Stimulated activated CD4-positive, alpha-beta T cell treated with anti-CD3 and anti-CD28 coated beads, Interleukin-15, amount 100 ng/mL, for 1 hour (primary cell): ENCODE measurements at places on chromosomes 11 and 22.

- no peak for DNase-seq
Observed at GRCh38 chr11:59755701-59756557, 753 bp downstream of the STX3 start.

- peak; percentile 54 for DNase-seq
Observed at GRCh38 chr22:37905534-37906363, at the start of gene MICALL1. TSS of gene MICALL1 (plus strand) at chr22:37906297. CDS start at chr22:37906423, 126 bp downstream.

DNA sequence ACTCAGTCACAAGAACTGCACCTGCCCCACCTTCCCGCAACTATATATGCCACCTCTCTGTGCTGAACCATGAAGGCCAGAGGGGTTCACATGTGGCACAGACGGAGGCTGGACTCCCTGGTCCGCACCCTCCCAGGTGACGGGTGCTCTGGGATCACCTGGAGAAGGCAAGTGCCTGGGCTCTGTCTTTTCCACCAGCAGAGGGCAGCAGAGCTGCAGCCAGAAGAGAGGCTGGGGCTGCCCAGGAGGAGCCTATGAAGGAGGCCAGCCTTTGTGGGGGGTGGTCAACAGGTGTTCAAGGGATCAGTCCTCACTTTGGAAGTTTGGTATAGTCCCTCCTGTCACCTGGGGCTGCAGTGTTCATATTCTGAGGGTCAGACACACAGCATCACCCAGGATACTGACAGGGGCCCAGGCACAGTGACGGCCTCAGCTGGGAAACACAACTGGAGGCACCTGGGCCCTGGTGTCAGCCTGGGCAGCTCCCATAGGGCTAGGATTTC, 39.2 kb upstream of the IGLL5 start:
- DNase-seq, result peak; percentile 52

- DNase-seq, result no peak
Observed at GRCh38 chr11:97722721-97723120, 1298.0 kb upstream of the CNTN5 start.

- DNase-seq, result no peak
Observed at GRCh38 chr11:64758330-64759079, 1.3 kb downstream of the PYGM start.

DNA sequence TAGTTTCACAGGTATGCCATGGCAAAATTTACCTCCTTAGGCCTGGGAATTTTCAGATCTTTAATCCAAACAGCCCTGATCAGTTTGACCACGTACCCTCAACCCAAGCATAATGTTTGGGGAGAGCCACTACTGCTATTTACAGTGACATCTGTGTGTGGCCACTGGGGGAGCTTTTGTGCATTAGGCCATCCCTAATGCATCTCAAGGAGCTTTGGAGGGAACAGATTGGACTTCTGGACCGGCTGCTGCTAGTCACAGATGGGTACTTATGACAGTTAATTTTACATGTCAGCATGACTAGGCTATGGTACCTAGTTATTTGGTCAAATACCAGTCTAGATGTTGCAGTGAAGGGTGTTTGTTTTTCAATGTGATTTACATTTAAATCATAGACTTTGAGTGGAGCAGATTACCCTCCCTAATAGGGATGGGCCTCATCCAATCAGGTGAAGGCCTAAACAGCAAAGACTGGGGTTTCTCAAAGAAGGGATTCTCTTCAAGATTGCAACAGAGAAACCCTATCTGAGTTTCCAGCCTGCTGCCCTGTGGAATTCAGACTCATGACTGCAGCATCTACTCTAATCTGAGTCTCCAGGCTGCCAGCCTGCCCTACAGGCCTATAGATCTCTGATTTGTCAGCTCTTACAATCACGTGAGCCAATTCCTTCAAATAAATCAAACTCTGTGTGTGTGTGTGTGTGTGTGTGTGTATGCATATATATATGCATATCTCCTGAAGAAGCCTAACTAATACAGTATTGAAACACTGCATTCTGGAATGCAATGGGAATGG, 38.0 kb upstream of the GALNT18 start:
- DNase-seq, result no peak

- DNase-seq, result no peak
Observed at GRCh38 chr11:43918662-43919061, 23.8 kb upstream of the C11orf96 start.

- no peak for DNase-seq
Observed at GRCh38 chr11:74683279-74683871, 47.9 kb downstream of the CHRDL2 start.

GRCh38 chr11:96279896-96280290, 63.1 kb downstream of the MAML2 start:
- no peak for DNase-seq

GRCh38 chr11:46719048-46719542, at the start of gene F2:
TSS of gene F2 (plus strand) at chr11:46719213. CDS start at chr11:46719236, 23 bp downstream.
- DNase-seq, result no peak

- DNase-seq, result no peak
Observed at GRCh38 chr11:124861670-124862069, 3.6 kb upstream of the ROBO3 start.

GRCh38 chr11:119469506-119469905, 46.5 kb upstream of the THY1 start:
- DNase-seq, result no peak

GRCh38 chr11:119580081-119580480, 148.9 kb downstream of the NECTIN1 start:
- no peak for DNase-seq

GRCh38 chr22:21734540-21735199, 924 bp downstream of the YPEL1 start:
- no peak for DNase-seq

DNA sequence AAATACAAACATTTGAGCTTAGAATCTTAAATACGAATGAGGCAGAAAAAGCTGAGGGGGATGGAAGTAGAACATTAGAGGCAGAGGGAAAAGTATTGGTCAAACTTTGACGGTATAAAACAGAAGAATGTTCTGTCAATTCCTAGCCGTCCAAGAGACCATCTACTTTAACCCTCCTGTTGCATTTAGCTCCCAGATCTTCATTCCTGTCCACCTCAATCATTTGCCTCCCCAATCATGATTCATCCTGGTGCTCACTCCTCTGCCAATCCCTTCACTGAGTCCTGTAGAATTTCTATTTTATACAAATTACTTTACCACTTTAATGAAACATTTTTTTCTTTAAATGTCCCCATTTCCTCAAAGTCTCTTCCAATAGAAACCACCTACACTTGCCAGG, 28.2 kb downstream of the C2CD3 start:
- no peak for DNase-seq

DNA sequence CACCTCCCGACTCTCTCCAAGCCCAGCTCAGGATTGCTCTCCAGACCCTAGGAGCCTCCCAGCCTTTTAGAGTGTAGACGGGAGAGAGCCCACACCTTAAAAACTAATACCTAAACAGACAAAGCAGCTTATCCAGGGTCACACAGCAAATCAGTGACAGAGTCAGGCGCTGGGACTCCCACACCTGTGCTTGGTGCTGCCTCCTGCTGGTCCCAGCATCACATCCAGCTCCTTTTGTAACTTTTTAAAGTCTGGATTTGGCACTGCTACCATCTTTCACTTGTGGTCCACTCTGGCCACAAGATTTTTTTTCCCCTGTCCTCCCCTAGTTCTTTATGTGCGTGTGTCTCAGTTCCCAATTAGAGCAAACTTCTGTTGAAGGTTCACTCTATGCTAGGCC, 4.7 kb downstream of the ANO1 start:
- no peak for DNase-seq

DNA sequence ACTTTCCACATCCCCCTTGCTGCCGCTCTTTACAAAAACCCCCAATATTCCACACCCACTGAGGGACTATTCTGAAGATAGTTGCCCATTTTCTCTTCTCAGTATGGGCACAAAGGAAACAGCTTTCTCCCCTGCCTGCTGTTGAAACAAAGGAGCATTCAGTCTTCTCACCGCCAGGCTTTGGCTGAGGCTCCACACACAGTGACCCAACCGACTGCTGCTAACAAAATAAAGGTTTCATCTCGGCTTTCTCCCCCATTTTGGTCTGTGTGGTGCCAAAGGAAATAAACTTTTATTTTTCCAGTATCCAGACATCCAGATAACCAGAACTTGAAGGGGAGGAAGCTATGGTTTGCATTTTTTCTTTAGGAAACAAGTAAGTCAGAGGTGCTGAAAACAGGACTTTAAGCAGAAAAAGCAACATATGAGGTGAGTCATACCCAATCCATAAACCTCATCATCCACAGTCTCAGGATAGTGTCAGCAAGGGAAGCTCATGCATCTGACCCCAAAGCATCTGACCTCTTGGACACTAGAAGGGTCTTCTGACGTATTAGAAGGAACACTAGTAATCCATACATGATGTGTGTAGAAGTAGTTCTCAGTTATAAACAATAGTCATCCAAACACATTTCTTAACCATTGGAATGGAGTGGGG, 6.4 kb downstream of the CLMP start:
- no peak for DNase-seq

DNA sequence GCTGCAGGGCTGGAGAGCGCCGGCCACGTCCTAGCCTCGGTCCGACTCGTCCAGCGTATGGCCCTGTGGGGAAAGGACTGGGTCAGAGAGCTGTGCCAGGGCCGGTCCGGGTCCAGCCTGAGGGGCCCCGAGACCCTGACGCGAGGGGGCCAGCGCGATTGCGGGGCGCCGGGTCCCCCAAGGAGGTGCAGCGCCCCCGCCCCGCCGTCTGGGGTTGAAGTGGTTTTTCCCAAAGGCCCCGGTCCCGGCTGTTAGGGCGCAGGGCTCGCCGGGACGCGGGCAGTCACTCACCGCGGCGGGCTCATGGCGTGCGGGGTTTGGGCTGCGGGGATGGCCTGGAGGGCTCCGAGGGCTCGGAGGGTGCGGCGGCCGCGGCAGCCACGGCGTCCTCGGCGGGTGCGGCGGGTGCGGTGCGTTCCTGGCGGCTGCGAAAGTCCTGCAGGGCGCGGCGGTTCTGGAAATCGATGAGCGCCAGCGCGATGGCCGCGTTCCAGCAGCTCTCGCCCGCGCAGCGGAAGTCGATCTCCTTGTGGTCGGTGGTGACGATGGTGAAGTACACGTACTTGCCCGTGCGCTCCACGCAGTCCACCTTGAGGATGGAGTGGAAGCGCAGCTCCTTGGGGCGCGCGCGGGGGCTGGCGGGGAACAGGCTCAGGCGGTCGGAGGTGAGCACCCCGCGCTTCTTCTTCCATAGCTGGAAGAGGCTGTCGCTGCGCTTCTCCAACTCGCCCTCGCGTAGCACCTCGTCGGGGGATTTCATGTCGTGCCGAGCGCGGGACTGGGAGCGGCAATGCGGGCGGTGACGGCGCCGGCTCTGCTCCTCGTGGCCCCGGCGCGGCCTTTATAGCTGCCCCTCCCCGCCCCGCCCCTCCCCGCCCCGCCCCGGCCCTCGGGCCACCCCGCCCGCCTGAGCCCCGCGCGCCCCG, at the start of gene PHLDA2:
TSS of gene PHLDA2 (minus strand) at position 816 of the 926 bp plus-strand sequence. CDS start at position 760, 56 bp downstream.
- no peak for DNase-seq

GRCh38 chr22:37218771-37219411, 6.6 kb upstream of the SSTR3 start:
- no peak for DNase-seq

- DNase-seq, result no peak
Observed at GRCh38 chr11:109421981-109422869, at the start of gene C11orf87. TSS of gene C11orf87 (plus strand) at chr11:109422190. CDS start at chr11:109423634, 1,444 bp downstream.

- no peak for DNase-seq
Observed at GRCh38 chr11:7571640-7572000, 57.8 kb downstream of the PPFIBP2 start.

GRCh38 chr22:50165436-50166123, 5.0 kb upstream of the PANX2 start:
- DNase-seq, result no peak

- DNase-seq, result no peak
Observed at GRCh38 chr11:64762674-64763525, 3.1 kb upstream of the PYGM start.

GRCh38 chr11:30775233-30775522, 189.0 kb upstream of the MPPED2 start:
- DNase-seq, result no peak

GRCh38 chr11:115159207-115159606, 345.0 kb downstream of the CADM1 start:
- no peak for DNase-seq

DNA sequence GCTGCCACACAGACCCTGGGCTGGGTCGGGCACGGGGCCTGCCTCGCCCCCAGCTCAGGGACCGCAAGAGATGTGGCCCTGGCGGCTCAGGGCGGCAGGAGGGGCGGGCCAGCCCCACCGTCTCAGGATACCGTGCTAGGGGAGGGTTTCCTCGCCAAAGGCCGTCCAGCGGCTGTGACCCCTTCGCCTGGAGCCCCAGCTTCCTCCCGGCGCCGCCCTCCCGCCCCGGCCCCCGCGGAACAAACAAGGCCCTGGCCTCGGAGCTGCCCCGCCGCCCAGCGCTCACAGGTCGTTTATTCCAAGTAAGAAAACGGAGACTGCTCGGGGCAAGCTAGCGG, 543 bp upstream of the AP2A2 start:
- DNase-seq, result no peak

DNA sequence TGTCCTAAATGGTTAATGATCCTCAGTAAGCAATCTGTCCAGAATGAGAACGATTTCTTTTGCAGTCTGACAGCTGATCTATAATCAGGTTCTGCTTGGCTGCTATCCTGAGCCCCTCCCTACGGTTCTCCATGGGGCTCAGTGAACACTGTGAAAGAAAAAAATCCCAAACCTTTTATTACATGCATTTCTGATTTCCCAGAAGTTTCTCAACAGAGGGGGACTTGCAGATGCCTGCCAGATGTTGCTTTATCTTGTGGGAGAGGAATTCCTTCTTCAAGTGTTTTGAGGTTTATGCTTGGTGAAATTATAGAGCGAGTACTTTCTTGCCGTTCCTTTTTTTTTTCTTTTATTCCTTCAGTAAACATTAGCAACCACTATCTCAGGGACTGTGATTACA, 531.9 kb upstream of the ISX start:
- no peak for DNase-seq

GRCh38 chr22:19526076-19526701, 2.0 kb upstream of the CLDN5 start:
- no peak for DNase-seq
